ENCODE measurements at places on chromosomes 12 and 14.

DNA sequence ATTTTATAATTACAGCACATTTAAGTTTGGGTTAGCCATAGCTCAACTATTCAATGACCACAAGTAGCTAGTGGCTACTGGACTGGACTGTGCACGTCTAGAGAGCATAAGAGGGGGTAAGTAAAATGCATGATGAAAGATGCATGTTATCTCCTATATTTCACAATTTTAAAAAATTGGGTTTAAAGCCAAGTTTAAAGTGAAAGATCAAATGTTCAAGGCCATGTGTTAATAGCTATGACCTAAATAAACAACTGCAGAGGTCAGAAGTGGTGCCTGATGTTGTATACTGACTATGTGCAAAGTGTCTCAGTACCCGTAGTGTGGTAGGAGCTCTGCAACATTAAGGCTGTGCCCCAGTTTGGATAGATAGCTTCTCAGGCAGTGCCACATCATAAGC is 48.2 kb downstream of the BMP4 start:
- no peak for DNase-seq

GRCh38 chr14:80425686-80426085 is 214.4 kb upstream of the DIO2 start:
- DNase-seq, result no peak

DNA sequence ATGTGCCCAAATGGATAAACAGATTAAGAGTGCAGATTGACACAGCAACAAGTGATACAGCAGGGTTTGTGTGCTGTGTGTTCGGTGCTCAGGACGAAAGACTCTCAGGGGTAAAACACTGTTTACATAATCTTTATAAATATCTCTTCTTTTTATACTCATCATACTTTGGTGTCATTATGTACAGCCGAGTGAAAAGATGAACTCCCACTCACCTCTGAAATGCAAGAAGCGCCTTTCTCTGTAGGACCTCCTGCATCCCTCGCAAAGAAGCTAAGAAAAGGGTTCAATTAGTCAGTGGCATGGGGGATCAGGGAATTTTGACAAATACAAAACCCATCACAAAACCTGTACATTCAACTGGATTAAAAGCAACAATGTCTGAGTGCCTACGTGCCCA is 163.6 kb downstream of the TTC7B start:
- DNase-seq, result no peak

- DNase-seq, result no peak
These were observed 38.2 kb downstream of the TRPV4 start for GRCh38 chr12:109795023-109795422.

DNA sequence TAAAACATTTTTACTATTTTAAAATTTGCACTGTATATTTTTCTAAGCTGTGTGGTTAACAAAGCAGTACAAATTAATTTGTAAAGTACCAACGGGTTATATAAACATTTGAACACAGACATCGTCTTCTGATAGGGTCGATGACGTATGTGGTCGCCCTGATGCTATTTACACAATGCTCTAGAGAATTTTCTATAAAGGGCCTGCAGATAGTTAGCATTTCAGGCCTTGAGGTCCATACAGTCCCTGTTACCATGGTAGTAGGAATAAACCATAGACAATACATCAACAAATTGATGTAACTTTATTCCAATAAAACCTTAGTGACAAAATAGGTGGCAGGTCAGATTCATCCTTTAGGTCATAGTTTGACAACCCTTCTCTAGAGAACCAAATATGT is 25.7 kb upstream of the PDZRN4 start:
- no peak for DNase-seq

GRCh38 chr14:92962831-92963095 is 39.8 kb downstream of the CHGA start:
- DNase-seq, result no peak

DNA sequence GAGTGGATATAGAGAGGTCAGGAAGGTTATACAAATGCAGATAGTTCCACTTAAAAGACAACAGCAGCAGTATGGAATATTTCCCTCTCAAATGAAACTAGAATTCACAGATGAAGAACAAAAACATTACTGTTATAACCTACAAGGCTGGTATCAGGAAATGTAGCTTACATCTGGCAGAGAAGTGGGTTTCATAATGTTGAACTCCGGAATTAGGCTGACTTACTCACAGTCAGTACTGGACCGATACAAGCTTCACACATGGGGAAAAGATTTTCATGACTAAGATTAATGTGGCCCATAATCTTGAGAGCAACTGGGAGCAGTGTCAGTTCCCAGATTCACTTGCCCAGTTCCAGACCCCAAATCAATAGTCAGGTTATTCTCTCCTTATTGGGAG is 353.9 kb downstream of the DUSP6 start:
- DNase-seq, result no peak

DNA sequence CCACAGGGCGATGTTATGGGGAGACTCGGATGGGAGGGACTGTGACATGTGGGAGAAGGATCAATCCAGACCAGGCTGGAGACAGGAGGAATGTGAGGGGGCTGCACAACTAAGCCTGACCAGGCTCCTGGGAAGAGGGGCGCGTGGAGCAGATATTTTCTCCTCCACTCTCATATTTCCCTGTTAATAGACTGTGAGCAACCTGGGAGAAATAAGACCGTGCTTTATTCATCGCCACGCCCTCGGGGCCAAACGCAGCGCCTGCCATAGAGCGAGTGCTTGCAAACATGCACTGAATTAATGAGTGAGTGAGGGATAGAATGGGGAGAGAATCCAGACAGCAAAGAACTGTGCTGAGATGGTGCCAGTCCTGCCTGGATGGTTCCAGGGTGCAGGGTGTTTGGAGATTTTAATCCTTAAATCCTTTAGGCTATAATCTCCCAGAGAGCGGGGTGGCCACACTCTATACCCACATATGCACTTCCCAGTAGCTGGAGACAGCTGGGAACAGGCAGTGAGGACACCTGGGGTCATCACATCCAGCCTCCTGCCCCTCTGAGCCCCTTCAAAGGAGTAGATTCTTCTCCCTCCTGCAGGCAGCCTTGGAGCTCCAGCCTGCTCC is 13.6 kb upstream of the FAIM2 start:
- DNase-seq, result no peak

GRCh38 chr12:94172031-94172430 is 23.7 kb downstream of the PLXNC1 start:
- DNase-seq, result no peak

DNA sequence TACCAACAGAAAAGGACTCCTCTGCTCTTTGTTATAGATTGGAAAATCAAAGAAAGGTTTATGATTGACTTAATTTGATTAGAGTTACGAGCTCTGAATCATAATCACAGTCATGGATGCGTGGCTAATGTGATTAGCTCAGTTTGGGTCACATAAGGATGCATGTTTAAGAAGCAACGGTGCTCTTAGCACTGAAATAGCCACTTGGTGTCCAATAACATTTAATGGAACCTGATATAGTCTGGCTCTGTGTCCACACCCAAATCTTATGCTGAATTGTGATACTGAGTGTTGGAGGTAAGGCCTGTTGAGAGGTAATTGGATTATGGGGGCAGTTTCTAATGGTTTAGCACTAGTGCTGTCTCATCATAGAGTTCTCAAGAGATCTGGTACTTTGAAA is 501.6 kb downstream of the SLC6A15 start:
- no peak for DNase-seq

DNA sequence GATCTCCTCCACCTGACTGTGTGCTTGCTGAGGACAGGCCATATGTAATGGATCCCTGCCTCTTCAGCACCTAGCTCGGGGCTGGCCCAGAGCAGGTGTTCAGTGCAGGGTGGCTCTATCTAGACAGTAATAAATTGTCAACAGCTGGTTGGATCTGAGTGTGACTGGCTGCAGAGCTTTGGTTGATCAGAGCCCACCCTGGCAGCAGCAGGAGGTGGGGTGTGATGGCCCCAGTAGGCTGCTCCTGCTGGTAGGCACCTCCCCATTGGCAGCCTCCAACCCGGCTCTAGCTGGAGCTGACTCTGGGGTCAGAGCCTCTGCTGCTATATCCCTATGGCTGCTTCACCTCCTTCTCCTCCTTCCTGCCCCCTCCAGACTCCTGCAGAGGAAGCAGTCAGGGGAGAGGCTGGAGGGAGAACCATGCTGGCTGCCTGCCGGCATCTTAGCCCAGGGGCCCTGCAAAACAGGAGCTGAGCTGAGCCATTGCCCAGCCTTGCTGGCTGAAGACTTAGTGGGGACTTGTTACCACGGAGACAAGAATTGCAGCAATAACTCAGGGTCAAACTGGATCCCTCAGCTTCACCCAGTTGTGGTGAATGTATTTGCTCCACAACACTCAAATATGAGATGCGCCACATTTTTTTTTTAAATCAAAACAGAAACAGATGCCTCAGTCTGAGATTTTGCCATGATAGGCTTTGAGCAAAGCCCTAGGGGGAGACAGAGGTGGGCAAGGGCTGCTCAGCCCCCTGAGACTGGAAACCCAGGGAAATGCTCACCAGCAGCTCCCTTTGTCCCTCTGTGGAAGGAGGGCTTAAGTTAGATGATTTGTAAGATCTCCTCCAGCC is 22.2 kb downstream of the TMEM63C start:
- DNase-seq, result no peak

DNA sequence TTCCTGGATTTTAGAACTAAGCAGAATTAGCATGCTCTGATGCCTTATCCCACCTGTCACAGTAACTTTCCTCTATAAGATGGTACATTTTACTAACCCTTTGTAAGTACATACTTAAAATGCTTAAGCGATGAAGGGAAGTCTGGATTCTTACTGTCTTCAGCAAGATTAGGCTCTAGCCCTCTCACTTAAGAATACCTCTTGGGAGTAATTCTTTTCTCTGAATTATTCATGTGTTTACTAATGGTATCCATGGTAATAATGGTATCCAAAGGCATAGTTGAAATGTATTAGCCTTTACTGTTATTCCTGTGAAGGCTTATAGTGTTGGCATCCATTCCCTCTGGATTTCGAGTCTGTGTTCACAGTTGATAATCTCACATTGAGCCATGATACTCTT is 176.9 kb downstream of the MON2 start:
- no peak for DNase-seq

GRCh38 chr14:61471297-61472005 is 150.1 kb downstream of the PRKCH start:
- DNase-seq, result no peak

DNA sequence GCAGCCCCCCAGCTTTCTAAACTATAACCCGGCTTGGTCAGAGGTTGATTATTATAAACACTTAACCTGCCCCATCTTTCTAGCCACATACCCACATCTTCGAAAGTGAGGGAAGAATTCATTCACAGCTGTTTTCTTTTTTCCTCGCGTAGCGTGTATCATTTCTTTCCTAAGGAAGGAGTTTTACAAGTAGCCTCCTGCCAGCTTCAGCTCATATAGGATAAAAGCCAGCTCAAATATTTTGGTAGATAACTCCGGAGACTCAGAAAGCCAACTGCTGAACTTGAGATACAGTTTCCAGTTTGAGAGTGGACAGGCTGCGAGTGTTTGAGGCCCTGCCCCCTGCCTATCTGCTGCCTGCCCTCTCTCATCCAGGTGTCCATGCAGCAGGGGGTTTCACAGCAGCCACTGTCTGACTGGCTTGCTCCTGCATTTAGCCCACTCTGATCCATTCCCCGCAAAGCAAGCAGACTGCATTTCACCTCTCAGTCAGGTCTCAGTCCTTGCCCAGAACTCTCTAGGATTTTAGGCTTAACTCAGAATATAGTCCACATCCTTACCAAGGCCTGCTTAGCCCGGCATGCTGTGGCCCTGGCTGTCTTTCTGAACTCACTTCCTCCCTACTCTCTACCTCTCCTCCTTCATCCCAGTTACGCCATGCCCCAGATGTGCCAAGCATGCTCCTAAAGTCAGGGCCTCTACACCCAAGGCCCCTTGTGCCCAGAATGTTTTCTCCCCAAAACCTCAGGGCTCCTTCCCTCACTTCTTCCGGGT is 46.9 kb downstream of the EVL start:
- no peak for DNase-seq

- no peak for DNase-seq
These were observed 13.4 kb upstream of the ITPR2 start for GRCh38 chr12:26846416-26846815.

- DNase-seq, result no peak
These were observed 179.1 kb downstream of the KITLG start for GRCh38 chr12:88401155-88401554.

GRCh38 chr12:119624966-119625365 is 31.4 kb downstream of the TMEM233 start:
- DNase-seq, result no peak

DNA sequence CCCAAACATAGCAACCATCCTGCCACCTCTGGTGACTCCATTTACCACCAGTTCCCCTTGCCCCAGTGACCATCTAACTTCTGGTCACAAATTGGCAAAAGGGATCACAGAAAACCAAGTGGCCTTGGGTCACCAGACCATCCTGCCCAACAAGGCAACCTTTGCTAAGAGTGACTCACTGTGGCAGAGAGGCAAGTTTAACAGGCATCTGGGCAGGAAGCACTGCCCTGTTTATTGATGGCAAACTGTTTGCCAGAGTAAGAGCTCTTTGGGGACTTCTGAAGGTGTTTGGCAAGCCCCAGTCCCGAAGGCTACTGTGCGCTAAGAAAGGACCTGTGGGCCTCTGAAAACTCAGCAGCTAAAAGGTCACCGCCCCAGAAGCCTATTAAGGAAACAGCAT is 28.2 kb upstream of the TMEM233 start:
- no peak for DNase-seq

DNA sequence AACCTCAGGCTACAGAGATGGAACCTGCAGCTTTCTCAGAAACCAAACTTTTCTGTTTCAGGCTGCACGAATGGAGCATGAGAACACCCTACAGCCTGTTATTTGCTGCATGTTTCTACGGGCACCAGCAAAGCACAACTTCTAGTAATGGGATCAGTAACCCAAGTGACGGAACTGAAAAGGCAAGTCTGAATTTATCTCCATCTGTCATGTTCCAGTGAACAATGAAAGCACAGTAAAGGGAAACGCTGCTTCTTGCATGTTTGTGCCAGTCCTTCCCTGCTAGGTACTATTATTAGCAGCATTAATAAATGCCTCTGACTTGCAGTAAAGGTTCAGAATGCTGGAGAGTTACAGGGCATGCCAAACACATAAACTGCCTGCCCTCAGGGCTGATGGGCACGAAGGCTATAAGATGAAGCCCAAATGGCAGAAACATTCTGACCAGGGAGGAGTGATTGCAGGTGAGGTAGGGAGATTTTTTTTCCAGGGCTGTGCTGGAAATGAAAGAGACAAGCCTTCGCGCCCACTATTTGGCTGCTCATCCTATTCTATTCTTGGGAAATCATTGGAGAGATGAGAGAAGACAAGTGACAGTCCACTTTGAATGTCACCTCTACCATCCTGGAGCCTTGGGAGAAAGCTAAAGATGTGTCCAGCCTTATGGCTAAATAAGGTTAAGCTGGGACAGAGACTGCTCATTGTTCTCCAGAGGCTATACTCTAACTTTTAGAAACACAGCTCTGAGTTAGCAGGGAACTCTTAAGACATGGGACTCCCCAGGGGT is 100.4 kb upstream of the PLXNC1 start:
- no peak for DNase-seq

Measured in left renal cortex interstitium (tissue), 4 donors.